Ovary (tissue), 10 donors: ENCODE measurements at places on chromosomes 11 and 22.
A peak's percentile ranks its signal among the peaks of the same experiment; 100 is the strongest.

- no peaks in the 10 kb centered on the region for H3K27me3 ChIP-seq
- no peak for DNase-seq
- H3K36me3 ChIP-seq: no peaks in the 10 kb centered on the region
- no peak overlapping the region for H3K27ac ChIP-seq
- no peaks in the 10 kb centered on the region for H3K4me1 ChIP-seq
These were observed 5.7 kb downstream of the LRFN4 start for GRCh38 chr11:66862559-66863037.

DNA sequence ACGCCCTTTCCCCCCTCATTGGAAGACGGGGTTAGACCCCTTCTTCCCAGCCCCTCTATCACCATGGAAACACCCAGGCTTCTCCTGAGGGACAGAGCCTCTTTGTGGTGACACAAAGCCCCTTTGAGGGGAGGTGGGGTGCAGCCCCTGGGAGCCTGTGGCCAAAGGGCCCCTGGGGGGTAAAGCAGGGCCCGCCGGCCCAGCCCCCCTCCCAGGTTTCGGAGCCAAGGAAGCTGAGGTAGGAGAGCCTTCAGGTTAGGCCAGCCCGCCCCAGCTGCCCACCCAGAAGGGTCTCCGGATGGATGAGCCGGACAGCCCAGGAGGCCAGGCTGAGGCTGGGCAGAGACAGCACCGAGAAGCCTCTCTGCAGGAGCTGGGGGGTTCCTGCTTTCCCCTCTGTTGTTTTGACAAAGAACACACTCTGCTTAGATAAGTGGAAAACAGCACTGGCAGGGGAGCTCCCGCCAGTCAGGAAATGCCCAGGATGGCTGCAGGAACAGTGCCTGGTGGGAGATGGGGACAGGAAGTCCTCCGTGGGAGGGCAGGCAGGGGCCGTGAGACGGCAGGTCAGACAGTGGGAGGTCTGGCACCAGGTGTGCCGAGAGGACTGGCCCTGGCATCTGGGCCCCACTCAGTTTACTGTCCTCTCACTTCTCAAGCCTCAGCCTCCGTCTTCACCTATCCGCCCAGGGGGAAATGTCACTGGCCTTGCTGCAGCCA is 18.2 kb downstream of the ARVCF start:
- H3K27ac ChIP-seq: no peak overlapping the region
- peaks cover 5% of the 10 kb centered on the region for H3K4me1 ChIP-seq
- peak; percentile 15 for DNase-seq
- H3K27me3 ChIP-seq: no peaks in the 10 kb centered on the region
- H3K36me3 ChIP-seq: no peaks in the 10 kb centered on the region

- H3K27ac ChIP-seq: no peak overlapping the region
- no peaks in the 10 kb centered on the region for H3K36me3 ChIP-seq
- no peaks in the 10 kb centered on the region for H3K27me3 ChIP-seq
- no peak overlapping the region for H3K4me3 ChIP-seq
- H3K4me1 ChIP-seq: peaks cover 1% of the 10 kb centered on the region
These were observed 61.0 kb upstream of the TTC12 start for GRCh38 chr11:113253406-113253805.

DNA sequence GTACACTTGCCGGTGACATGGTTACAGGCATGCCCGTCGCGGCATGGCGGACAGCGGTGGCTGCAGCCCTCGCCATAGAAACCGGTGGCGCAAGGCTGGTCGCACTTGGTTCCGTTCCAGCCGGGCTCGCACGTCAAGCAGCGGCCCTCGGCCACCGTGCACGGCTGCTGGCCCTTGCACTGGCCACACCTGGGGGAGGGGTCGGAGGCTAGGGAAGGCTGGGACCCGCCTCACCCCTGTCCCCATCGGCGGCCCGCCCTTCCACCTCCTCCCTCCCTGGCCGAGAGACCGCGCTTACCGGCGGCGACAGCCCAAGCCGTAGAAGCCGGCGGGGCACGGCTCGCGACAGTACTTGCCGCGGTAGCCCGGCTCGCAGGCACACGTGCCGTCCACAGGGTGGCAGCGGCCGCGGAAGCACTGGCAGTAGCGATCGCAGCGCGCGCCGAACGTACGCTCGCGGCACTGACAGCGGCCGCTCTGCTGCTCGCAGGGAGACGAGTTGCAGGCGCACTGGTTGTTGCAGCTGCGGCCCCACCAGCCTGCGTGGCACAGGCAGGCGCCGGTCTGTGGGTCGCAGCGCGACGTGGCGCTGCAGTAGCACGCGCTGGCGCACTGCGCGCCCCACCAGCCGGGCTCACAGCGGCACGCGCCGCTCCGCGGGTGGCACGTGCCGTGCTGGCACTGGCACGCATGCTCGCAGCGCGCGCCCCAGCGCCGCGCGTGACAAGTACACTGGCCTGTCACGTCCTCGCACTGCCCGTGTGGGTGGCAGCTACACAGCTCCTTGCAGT is 6.7 kb downstream of the SCARF2 start:
- H3K4me3 ChIP-seq: no peak overlapping the region
- H3K27me3 ChIP-seq: no peaks in the 10 kb centered on the region
- peaks cover 7% of the 10 kb centered on the region for H3K4me1 ChIP-seq
- DNase-seq: no peak
- no peak overlapping the region for H3K27ac ChIP-seq
